ENCODE measurements at places on chromosomes 16 and 17.

DNA sequence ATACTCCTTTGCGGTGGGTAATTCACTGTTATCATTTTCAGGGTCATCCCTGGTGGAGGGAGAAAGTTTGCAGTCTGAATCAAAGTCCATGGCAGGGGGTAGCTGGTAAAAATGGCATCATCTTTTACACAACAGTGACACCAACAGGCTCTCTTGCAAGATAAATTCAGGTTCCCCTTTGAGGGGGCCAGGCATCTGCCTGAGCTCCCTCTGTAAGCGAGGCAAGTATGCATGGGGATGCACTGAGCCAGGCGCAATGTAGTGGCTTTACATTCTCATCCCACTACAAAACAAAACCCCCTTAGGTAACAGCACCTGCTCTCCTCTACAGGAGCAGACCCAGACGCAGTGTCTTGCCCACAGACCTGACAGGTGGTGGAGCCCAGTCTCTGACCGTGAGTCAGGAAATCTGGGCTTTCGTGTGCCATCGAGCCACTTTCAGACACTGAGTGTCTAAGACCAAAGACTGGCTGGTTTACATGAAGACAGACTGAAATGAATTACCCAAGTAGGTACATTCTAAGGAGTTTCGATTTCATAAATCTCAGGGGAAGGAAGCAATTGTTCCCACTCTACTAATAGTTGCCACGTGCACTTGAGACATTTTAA, 17.7 kb downstream of the LITAFD start:
- no peak for DNase-seq

DNA sequence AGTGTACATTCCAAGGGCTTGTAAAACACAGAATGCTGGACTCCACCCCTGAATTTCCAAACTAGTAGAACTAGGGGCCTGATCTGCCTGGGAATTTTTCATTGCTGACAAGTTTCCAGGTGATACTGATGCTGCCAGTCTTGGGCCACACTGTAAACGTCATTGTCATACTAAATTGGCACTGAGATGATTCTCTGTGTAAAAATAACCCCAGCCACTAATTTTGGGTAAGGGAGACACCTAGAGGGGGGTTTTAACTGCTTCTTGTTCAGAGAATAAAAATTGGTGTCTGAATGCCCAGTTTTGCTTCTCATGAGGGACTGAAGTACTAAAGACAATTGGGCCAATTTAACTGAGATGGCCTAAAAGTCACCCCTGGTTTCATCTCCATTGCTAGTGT, 5.0 kb upstream of the CDH13 start:
- no peak for DNase-seq

DNA sequence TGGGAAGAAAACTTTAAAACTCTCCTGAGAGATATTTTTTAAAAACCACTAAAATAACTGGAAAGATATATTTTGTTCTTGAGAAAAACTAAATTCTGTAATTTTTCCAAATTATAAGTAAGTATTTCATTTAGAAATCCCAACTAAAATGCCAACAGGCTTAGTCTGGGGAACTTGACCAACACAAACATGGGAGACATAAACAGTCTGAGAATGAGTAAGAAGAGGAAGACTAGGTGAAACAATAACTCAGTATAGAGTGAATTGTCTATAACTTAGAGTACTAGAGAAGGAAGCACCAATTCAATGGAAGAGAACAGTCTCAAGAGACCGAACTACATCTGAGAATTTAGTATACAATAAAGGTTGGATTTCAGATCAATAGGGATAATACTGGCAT, 2.9 kb downstream of the CMTM1 start:
- DNase-seq, result no peak

GRCh38 chr16:89313583-89313982, 96.1 kb downstream of the ZNF778 start:
- DNase-seq, result no peak

DNA sequence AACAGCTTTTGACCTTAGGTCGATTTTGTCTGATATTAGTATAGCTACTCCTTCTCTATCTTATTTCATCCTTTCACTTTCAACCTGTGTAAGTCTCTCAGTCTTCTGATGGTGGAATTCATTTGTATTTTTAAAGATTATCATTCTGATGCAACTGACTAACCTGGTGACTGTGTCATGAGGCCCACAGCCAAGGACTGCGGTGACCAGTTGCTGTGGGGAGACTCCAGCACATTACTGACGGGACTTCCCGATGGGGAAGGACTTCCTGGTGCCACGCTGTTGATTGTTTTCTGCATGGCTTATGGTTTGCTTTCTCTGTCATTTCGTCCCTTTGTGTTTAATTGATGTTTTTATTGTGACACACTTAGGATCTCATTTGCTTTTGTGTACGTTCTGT, 34.2 kb downstream of the RMI2 start:
- no peak for DNase-seq

- DNase-seq, result no peak
These were observed 18.7 kb downstream of the HLF start for GRCh38 chr17:55283256-55283965.

DNA sequence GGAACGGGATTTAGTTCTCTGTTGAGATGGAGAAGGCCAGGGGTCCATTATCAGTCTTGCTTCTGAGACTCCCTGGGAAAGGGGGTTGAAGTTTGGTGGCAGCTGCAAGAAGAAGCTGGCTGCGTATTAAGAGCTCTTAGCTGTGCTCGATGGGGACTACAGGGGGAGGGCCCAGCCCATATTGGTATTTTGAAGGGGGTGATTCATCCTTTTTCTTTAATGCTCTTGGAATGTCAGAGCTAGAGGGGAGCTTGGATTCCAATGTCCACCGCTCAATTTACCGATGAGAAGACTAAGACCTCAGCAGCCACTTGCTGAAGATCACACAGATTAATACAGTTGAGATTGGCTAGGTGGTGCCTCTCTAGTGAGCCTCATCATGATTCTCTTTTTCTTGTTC, 5.0 kb downstream of the NOG start:
- no peak for DNase-seq

- no peak for DNase-seq
These were observed 12.8 kb downstream of the CDH16 start for GRCh38 chr16:66905633-66906539.

DNA sequence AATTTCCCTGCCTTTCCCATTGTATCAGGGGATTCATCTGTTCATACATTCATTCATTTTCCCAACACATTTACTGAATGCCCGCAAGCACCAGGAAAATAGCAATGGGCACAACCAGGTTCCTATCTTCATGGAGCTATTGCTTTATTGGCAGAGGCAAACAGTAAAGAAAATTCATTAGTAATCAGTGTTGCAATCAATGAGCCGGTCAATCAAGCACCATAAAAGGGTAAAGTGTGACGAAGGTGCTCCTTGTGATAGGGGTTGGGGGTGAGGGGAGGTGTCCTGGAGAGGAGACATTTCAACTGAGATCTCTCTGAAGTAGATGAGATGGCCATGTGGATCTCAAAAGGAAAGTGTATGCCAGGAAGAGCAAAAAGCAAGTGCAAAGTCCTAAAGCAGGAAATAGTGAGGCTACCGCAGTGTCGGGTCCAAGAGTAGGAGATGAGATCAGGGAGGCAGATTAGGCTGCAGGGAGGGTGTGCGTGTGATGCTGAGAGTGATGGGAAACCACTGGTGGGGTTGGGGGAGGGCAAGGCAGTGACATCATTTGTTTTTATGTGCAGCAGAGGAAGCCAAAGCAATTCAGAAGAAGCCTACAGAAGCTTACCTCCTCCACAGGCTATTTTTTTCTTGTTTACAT, 28.4 kb downstream of the CDH13 start:
- DNase-seq, result no peak

GRCh38 chr16:49836668-49837067, 19.2 kb downstream of the ZNF423 start:
- DNase-seq, result no peak

GRCh38 chr17:75344666-75345065, 55.4 kb upstream of the SLC25A19 start:
- no peak for DNase-seq

GRCh38 chr16:30407804-30408534, 563 bp downstream of the ZNF771 start:
- DNase-seq, result no peak

- no peak for DNase-seq
These were observed 142.9 kb downstream of the RAB11FIP4 start for GRCh38 chr17:31534223-31534888.

GRCh38 chr16:410516-411178, 9.0 kb downstream of the DECR2 start:
- no peak for DNase-seq

GRCh38 chr17:41480136-41480535, 815 bp downstream of the KRT35 start:
- DNase-seq, result no peak

DNA sequence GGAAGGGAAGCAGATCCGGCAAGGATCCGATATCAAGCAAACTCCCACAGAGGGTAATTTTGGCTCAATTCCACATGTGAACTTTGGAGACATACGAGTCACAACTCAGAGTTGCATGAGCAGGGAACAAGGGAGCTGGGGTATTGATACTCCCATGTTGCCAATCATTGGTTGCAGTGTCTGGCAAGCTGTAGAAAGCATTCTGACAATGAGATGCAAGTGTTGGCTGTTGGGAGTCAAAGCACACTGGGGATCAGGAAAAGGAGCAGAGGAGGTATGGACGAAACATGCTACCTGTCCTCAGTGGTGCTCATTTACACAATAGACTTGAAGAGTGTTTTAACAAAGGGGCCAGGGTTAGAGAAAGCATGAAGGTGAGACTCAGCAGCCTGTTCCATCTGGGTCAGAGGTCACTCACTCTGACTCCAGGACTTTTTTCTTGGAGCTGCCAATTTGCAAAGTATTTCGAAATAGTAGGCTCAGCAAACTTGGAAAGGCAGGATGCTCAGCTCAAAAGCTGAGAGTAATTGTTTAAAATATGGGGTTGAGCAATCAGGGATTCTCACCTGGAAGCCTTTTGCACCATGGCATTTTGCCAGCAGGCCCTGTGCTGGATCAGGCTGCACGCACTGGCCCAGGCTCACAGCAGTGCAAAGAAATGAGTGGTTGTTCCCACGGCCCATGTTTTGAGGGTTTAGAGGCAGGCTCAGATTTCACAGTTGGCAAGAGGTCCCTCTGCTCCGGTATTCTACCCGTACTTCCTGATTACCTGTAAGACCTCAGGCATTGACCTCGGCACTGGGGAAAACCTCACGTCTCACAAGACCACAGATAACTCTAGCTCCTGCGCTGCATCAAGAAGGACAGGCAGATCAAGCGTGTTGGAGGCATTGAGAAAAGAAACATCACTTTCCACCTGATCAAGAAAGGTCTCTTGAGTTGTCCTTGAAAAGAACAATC, 17.6 kb upstream of the NKD1 start:
- no peak for DNase-seq

DNA sequence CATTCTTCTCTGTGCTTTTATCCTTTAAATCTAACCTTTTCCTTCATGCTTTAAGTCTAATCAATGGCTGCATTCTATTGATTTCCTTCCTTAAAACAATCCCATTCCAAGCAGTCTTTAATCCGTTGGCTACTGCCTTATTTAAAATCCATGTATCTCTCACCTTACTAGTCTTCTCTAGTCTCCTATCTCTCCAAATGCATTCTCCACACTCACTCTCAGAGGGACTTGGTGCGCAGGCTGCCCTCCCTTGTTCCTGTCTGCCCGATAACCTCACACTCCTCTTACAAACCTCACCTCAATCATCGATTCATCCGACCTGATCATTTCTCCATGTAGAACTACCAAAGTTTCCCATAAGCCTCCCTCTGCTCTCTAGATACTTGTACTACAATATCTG, 23.1 kb downstream of the PSMD12 start:
- DNase-seq, result no peak

DNA sequence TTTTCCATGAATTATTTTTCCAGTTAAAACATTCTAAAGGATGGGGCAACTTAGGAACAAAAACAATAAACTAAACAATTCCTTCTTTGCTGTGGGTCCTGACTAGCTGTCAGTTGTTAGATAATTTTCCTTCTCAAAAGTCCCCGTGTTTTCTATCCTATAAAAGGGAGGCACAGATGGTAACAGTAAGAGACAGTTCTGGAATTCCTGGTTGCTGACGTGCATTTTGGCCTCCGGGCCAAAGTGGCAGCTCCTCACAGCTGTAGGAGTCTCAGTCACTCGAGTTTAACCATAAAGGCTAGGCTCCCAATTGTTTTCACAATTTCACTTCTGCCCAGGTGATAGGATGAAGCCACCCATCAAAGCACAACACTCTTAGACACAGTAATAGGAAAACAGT, 77.0 kb upstream of the ZNF423 start:
- no peak for DNase-seq

DNA sequence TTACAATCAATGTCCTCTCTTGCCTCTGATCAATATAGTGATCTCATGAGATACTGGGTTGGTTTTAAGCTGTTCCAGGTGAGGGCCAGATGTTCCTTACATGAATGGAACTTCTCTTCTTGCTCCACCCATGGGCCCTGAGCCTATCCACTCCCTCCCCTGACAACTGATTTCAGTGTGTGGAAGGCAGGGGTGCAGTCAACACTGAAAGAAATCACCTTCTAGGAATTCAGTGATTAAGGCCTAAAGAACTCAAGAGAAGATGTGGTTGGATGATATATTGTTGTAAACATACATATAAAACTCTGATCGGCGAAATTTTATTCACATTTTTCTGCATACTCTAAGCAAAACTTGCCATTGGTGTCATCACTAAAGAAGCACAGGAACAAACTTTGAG, 6.7 kb upstream of the GOSR2 start:
- no peak for DNase-seq

- DNase-seq, result no peak
These were observed 29.5 kb upstream of the CRISPLD2 start for GRCh38 chr16:84790301-84790700.

DNA sequence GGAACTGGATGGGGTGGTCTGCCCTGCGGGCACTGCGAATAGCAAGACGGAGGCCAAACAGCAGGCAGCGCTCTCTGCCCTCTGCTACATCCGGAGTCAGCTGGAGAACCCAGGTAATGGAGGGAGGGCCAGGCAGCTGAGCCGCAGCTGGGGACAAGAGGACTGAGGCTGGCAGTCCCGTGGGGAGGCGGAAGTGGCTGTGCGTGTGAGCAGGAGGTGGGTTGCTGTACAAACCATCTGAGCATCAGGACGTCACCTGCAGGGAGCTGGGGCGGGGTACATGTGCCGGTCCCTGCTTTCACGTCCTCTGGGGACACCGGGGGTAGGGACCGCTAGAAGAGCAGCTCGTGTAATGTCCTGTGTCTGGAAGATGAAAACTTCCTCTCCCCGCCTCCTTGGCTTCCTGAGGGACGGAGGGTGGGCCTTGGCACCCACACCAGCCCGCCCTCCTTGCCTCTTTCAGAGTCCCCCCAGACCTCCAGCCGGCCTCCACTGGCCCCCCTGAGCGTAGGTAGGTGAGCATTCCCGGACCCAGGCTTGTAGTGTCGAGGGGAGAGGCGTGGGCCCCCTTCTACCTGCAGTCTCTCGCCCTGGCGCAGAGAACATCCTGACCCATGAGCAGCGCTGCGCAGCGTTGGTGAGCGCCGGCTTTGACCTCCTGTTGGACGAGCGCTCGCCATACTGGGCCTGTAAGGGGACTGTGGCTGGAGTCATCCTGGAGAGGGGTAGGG, 3.7 kb downstream of the ADAD2 start:
- DNase-seq, result no peak

DNA sequence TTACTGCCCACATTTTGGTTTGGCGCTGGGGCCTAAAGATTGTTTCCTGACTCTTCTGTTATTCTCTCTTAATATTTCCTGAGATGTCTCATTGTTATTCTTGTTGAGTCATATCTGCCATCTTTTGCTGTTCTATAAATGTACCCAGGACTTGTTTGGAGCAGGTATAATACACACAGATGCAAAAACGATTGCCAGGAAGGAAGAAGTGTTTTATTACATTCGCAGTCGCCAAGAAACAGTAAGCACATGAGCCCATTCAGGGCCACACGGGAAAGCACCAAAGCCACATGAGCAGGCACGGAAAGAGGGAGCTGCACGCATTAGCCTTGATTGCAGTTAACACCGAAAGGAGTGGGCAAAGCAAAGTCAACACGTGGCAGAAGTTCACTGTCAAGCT, 70.2 kb downstream of the ARHGAP44 start:
- no peak for DNase-seq

All from stimulated activated CD8-positive, alpha-beta memory T cell treated with anti-CD3 and anti-CD28 coated beads, Interleukin-15, amount 100 ng/mL, for 24 hours (primary cell).